ENCODE measurements at places on chromosomes 3 and 15.

- no peak for DNase-seq
Measured at GRCh38 chr15:47266566-47266965, 450.7 kb upstream of the SEMA6D start.

DNA sequence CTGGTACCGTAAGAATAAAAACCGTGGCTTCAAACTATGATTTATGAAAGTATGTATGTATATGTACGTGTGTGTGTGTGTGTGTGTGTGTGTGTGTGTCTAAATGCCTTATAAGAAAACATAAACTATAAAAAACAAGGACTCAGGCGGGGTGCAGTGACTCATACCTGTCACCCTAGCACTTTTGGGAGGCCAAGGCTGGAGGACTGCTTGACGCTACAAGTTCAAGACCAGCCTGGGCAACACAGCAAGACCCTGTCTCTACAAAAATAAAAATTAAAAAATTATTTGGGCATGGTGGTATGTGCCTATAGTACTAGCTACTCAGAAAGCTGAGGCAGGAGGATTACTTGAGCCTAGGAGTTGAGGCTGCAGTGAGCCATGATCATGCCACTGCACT, 29.1 kb downstream of the CCPG1 start:
- no peak for DNase-seq

GRCh38 chr3:129607391-129608068, 1.1 kb upstream of the PLXND1 start:
- DNase-seq: no peak

- DNase-seq: no peak
Measured at GRCh38 chr3:18766974-18767373, 341.8 kb upstream of the SATB1 start.

- no peak for DNase-seq
Measured at GRCh38 chr3:36211652-36211999, 168.7 kb upstream of the STAC start.
